ENCODE measurements at places on chromosomes 5 and 9. TPM values are rescaled to one million over a fixed set of nuclear protein-coding genes. Genes with fewer than 3 reads are reported as not detected.

Gene FCN1
- polyA plus RNA-seq = 9.5 TPM

Gene SPATA31E1
- polyA plus RNA-seq = not detected

Gene ZNF354C
- polyA plus RNA-seq = 0.41 TPM

Gene GZMA
- polyA plus RNA-seq = 19.5 TPM

Gene RCL1
- 16.0 TPM for polyA plus RNA-seq

Gene SLC28A3
- not detected for polyA plus RNA-seq

Gene LHX3
- not detected for polyA plus RNA-seq

Gene FBLL1
- polyA plus RNA-seq = not detected

Gene DNAI1
- polyA plus RNA-seq = not detected

Gene PCDHGA8
- polyA plus RNA-seq = not detected

Gene PCDHA3
- polyA plus RNA-seq = not detected

Gene SLC1A3
- not detected for polyA plus RNA-seq

Gene PCDHB2
- not detected for polyA plus RNA-seq

Gene GHR
- polyA plus RNA-seq = not detected

Gene GARIN3
- polyA plus RNA-seq = not detected

Gene PAEP
- not detected for polyA plus RNA-seq

Gene SPINK7
- polyA plus RNA-seq = not detected

Gene CRHBP
- not detected for polyA plus RNA-seq
